ENCODE measurements at places on chromosomes 5 and 9.

DNA sequence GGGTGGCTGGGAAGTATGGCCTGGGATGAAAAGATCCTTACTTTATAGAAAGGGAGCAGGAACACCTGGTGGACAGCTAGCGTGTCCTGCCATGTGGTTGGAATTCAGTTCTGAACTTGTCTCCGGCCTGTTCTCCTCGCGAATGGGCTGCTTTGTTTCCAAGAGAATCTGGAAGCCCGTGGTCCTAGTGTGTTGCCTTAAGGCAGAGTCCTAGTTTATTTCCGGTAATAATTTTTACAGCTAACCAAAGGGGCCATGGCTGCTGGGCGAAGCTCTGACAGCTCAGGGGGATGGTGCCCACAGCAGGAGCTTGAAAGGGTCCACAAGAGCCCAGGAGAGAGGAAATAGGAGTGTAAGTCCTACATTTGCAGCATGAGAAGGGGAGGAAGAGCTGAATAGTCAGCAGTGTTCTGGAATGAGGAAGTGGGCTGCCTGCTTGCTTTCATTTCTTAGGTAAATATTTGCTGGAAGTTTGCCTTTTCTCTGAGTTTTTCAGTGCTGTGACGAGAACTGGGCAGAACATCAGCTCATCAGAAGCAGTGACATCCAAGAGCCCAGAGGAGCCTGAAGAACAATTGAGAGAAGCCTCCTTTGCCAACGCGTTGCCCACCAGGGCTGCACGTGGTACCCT is 13.1 kb upstream of the IGFBPL1 start:
- DNase-seq, result no peak

- DNase-seq, result no peak
Observed at GRCh38 chr5:122845229-122846050, at the start of gene SNX24. Gene SNX24, plus strand, starts transcription at chr5:122845613. Its CDS starts 21 bp downstream, at chr5:122845634.

DNA sequence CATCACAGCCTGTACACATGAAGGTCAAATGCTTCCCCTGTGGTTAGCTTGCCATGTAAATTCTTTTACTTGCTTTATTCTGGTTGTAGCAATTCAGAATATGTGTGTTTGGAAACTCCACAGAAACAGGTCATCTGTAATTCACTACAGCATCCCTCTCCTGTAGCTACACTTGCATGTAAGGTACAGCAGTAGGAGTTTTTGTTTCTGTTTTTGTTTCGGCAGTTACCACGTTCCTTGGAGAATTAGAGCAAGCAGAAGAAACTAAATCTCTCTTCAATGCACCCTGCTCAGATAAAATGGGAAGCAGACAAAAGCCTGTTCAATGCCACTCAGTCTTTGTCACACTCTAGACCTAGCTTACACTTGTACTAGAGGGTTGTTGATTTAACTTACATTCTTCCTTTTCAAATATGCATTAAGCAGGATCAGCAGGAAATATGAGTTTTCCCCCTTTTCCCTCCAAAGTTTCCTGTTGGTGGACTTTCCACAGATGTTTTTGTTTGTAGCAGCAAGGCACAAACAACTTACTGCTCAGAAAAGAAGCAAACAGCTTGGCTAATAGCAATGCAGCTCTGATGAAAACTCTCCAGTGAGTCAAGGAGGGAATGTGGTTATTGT is 80.9 kb downstream of the YIPF5 start:
- DNase-seq, result no peak

DNA sequence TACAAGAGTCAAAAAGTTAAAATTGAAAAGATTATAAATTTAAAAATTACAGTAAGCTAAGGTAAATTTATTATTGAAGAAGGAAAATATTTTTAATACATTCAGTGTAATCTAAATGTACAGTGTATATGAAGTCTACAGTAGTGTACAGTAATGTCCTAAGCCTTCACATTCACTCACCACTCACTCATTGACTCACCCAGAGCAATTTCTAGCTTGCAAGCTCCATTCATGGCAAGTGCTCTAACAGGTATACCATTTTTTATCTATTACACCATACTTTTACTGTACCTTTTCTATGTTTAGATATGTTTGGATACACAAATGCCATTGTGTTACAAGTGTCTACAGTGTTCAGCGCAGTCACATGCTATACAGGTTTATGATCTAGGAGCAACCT is 389.7 kb downstream of the RASEF start:
- DNase-seq, result no peak

GRCh38 chr9:86947146-86948073 is at the start of gene GAS1:
Gene GAS1, minus strand, starts transcription at chr9:86947506. Its CDS starts 727 bp downstream, at chr9:86946779.
- DNase-seq, result no peak
